ENCODE measurements at places on chromosomes 5 and 9.

- no peak for DNase-seq
Observed at GRCh38 chr5:132472431-132472830, 18.1 kb downstream of the IRF1 start.

DNA sequence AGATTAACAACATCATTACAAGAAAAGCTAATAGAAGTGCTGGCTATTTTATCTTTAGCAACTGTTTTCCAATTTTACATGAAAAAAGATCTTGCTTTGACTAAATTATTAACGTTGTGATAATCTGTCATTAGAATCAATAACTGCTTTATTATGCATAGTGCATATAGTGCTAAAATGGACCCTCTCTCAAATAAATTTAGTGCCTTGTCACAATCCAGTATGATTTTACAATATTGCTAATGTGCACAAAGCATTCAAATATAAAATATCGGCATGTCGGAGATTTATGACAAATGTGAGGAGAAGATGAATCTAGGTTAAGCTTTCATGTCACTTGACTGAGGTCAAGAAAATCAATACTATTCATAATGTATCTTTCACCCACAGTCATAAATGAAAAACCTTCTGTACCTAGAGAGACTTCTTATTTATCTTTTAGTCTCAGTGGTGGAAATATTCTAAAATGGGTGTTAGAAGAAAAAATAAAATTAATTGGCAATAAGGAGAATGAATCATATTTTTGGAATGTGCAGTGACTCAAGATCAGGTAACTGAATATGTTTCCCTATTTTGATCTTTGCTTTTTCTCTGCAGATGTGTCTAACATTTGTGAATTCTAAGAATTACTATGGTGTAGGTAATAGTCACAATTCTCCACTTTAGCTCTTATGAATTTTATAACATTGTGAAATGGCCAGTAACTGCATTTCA is 672.9 kb upstream of the GRAMD2B start:
- DNase-seq, result no peak

DNA sequence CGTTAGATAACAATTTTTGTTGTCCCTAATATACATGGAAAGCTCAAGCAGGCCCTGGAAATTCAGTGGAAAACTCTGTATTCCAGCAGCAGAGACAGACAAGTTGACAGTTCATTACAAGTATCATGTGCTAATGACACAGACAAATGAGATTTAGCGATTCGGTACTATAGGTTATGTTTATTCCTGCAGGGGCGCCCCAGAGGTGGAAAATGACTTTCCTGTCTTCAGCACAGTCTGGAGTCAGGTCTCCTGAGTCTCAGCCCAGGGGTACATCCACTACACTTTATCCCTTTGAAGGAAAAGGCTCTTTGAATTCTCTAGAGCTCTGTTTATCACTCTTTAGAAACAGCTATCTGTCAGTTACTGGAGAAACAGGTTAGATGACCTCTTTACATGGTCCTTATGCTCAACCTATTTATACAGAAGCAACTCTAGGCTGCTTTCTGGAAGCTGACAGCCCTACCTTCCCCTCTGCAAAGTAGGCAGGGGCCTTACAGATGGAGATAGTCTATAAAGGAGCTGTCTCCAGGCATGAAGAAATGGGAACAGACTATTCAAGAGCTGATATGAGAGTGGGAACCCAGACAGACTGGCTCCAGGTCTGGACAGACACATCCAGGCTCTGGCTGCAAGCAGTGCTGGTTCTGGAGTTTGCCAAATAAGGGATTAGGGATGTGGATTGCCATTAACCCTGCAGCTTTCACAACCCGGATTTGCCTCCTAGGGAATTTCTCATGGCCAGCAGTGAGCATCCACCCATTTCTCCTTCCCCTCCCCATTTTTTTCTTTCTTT is 7.2 kb upstream of the SLC31A2 start:
- no peak for DNase-seq

DNA sequence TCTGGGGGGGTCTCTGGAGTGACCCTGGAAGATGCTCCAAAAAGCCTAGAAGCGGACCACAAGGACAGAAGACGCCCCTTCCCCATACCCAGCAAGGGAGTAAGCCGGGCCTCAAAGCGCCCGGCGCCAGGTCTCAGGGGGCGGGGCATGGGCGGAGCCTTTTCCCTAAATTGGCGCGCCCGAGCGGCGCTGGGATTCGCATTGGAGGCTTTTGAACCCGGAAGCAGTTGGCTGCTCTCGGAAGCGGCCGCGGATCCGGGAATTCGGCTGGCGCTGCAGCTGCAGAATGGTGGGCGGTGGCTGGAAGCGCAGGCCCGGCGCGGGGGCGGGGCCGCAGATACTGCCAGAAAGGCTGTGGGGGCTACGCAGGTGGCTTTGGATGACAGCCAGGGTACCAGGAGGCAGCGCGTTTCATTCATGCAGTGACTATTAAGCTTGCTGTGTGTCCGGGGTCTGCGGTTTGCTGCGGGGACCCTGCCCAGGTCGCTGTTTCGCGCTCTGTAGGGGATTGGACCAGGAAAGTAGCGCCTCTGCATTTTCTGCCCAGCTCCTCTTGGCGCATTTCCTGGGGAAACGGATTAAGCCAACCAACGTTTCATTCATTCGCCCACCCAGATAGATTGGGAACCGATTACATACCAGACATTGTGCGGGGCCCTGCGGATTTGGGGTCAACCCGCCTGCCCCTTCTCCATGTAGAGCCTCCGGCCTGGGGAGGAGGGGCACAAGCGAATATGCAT is 83.0 kb upstream of the FREM1 start:
- no peak for DNase-seq

DNA sequence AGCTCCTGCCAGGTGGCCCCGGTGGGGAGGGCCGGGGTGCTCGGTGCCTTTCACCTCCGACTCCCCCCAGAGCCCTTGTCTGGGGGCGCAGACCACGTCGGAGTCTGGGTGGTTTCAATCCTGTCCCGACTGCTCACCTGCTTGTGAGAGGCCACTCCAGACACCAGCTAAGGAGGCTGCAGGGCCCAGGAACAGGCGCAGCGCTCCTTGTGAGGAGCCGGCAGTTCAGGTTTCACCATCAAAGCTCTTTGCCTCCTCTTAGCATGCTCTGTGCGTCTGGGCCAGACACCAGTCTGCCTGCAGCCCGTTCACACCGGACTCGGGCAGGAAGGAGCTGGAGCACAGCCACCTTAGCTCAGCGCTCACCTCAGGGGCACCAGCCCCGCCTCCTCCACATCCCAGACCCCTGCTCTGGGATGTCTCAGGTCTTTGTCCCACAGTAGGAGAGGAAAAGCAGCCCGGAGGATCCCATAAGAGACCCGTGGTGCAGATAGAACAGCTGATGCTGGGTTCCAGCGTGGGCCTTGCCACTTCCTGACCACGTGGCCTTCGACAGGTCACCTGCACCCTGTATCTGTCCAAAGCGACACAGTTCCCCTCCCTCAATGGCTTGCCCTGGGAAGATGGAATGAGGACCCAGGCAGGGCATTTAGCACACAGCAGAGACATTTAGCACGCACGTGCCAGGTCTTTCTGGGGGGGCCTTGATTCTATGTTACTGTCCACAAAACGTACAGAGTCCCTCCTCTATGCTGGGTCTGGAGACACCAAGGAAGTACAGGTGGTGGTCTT is 106.2 kb upstream of the LMX1B start:
- DNase-seq, result no peak

DNA sequence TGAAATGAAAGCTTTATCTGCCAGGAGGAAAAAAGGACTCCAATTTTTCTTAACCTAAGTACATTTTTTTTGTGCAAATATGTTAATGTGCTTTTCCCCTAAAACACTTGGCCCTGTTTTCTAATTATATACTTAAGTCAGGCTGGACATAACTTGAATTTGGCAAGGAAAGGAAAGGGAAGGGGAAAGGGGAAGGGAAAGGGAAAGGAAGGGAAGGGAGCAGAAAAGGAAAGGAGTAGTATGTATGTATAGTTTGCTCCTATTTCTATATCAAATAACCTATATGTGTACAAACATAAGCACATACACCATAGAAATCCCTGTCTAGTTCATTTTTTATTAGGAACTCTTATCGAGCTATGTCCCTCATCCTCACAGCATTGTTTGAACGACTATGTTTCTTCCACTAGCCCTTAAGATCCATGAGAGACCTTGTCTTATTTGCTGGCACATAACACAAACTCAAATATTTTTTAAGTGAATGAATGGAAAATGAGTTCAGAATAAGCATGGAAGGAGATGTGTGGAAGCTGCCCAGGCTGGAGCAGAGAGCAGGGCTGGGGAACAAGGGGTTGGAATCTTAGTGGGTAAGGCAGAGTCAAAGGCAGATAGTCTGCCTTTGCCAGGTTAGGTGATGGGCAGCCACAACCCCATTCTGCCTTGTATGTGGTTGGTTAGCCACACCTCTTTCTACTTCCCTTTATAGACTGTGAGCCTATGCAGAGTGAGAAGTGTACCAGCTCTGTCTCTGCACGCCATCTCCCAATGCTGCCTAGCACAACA is 70.0 kb downstream of the KLHL3 start:
- no peak for DNase-seq

- DNase-seq, result no peak
Observed at GRCh38 chr9:126965541-126966428, 51.2 kb downstream of the RALGPS1 start.

- no peak for DNase-seq
Observed at GRCh38 chr9:87020169-87020950, 73.1 kb upstream of the GAS1 start.

- DNase-seq, result no peak
Observed at GRCh38 chr9:69468380-69468779, 143.4 kb downstream of the ENTREP1 start.

- DNase-seq, result no peak
Observed at GRCh38 chr9:3478549-3478953, 47.2 kb downstream of the RFX3 start.

DNA sequence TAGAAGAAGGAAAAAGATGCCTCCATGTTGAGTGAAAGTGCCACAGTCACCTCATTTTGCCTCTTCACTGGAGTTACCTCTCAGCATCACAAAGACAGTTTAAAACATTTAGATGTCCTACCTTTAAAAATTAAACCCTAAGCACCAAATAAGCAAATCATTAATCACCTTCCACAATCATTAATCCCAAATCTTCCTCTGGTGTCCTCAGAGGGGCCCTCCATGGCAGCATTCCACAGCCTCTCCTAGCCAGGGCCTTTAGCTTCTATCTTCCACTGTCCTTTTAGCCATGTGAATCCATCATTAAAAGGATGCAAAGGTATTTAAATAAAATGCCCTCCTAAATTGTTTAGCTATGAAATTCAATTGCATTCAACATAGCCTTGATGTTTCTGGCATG is 310.8 kb downstream of the PDE4D start:
- no peak for DNase-seq

- no peak for DNase-seq
Observed at GRCh38 chr9:33425128-33425533, 22.3 kb downstream of the AQP3 start.

GRCh38 chr9:84891924-84892323 is 222.4 kb downstream of the NTRK2 start:
- no peak for DNase-seq

DNA sequence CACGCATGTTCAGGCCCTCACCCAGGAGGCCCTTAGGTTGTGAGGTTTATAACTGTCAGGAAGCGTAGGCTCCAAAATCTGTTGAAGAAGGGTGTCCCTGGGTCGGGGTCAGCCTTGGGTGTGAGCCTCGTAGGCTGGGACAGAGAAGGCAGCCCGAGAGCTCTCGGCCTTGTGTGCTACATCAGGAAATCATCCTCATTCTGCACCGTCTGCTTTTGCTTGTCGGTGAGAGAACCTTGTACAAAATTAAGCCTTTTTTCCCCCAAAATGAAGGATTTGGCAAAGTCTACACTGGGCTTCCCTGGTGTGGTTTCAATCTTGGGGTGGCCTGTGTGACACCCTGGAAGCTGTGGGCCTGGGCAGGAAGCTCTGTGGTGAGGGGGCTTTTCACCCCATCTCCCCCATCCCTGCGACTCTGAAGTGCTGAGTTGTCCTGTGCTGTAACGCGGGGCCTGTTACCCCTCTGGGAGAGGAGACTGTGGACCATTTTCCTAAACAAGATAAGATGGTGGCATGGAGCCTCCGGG is 55.3 kb downstream of the AHRR start:
- DNase-seq, result no peak

GRCh38 chr9:129023036-129023907 is 4.9 kb downstream of the SH3GLB2 start:
- DNase-seq, result no peak

GRCh38 chr9:27856054-27856453 is 282.8 kb upstream of the C9orf72 start:
- DNase-seq, result no peak

DNA sequence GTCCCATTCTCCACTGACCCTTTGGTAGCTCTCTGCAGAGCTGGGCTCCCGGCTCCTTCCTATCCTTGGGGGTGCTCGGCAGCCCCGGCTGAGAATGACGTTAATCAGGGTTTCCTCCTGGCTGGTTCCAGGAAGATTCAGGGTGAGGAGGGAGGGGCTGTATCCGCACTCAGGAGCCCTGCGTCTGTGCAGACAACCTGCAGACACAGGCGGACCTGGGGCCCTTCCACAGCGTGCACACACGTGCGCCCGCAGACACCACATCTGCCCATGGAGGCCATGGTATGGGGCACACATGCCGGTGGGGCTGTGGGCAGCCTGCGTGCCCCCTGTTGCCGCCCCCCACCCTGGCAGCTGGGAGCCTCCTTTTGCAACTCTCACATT is 66.6 kb upstream of the RNU6ATAC start:
- DNase-seq, result no peak

- no peak for DNase-seq
Observed at GRCh38 chr9:21974343-21974721, 19.9 kb downstream of the CDKN2A start.

- no peak for DNase-seq
Observed at GRCh38 chr5:122156724-122157325, 27.5 kb downstream of the ZNF474 start.

GRCh38 chr5:139294374-139295165 is 1.0 kb downstream of the MATR3 start:
- no peak for DNase-seq

- no peak for DNase-seq
Observed at GRCh38 chr5:12704955-12705354, 800.7 kb upstream of the CTNND2 start.

GRCh38 chr5:143054480-143054941 is 284.3 kb downstream of the ARHGAP26 start:
- DNase-seq, result no peak

- DNase-seq, result no peak
Observed at GRCh38 chr5:109908366-109908765, 218.6 kb downstream of the MAN2A1 start.
